ENCODE measurements at places on chromosomes 11 and 22. TPM values are rescaled to one million over a fixed set of nuclear protein-coding genes. Genes with fewer than 3 reads are reported as not detected.
A peak's percentile ranks its signal among the peaks of the same experiment; 100 is the strongest.

DNA sequence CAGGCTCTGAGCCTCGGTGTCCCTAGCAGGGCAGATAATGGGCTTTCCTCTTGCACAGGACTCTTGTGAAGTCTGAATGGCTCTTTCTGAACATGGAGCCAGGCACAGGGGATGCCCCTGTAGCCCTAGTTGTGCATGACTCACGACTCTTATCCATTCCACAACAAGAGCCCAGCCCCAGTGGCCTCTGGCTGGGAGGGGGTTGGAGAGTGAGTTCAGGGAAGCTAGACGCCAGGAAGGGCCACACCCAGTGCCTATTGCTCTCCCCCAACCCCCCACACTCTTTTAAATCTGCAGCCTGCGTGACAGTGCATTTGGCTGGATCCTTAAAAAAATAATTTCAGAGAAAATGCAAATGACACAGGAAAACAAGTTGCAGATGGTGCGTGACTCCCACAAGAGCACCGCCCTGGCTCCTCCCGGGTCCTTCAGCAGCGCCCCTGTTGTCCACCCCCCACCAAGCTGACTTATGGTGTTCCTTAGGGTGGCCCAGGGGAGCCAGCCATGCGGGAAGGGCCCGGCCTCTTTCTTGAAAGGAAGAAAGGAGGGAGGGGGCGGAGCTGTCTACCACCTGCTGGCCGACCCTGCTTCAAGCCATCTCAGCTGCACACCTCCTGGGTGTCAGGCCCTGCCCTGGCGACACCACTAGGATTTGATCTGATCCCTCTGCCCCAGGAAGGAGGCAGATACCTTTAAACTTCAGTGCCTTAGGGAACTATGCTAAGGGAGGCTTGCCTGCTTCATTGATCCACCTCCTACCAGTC, 74.7 kb downstream of the MN1 start:
- H3K36me3 ChIP-seq, result no peaks in the 10 kb centered on the region
- H3K4me3 ChIP-seq, result no peak overlapping the region
- peak overlapping the region; percentile 53 for H3K27ac ChIP-seq
- peaks cover 30% of the 10 kb centered on the region for H3K4me1 ChIP-seq
- no peaks in the 10 kb centered on the region for H3K27me3 ChIP-seq
- DNase-seq, result no peak

DNA sequence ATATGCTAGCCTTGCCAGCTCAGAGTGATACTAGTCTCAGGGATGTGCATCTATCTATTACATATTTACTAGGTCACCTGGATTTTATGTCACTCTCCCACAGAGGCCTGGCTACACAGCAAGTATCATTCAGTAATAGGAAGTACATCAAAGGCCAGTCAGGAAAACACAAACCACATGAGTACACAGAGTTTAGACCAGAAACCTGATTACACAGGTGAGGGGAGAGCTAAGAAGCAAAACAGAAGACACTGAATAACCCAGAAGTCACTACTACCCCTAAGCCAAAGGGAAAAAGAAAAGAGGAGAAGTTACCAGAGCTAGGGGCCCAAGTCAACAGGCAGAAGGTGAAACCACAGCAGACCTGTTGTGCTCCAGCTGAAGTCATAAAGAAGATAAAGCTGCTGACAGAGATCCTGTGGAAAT, 13.3 kb downstream of the LPXN start:
- H3K36me3 ChIP-seq, result no peaks in the 10 kb centered on the region
- H3K4me1 ChIP-seq, result no peaks in the 10 kb centered on the region
- H3K4me3 ChIP-seq, result no peak overlapping the region
- no peak overlapping the region for H3K27ac ChIP-seq
- no peak for DNase-seq

- no peaks in the 10 kb centered on the region for H3K36me3 ChIP-seq
- no peak for DNase-seq
- H3K4me3 ChIP-seq, result no peak overlapping the region
- H3K4me1 ChIP-seq, result peaks cover 11% of the 10 kb centered on the region
Measured at GRCh38 chr11:16977136-16977993, 36.8 kb downstream of the PLEKHA7 start.

Gene PCNX3
- total RNA-seq, result 24.8 TPM

DNA sequence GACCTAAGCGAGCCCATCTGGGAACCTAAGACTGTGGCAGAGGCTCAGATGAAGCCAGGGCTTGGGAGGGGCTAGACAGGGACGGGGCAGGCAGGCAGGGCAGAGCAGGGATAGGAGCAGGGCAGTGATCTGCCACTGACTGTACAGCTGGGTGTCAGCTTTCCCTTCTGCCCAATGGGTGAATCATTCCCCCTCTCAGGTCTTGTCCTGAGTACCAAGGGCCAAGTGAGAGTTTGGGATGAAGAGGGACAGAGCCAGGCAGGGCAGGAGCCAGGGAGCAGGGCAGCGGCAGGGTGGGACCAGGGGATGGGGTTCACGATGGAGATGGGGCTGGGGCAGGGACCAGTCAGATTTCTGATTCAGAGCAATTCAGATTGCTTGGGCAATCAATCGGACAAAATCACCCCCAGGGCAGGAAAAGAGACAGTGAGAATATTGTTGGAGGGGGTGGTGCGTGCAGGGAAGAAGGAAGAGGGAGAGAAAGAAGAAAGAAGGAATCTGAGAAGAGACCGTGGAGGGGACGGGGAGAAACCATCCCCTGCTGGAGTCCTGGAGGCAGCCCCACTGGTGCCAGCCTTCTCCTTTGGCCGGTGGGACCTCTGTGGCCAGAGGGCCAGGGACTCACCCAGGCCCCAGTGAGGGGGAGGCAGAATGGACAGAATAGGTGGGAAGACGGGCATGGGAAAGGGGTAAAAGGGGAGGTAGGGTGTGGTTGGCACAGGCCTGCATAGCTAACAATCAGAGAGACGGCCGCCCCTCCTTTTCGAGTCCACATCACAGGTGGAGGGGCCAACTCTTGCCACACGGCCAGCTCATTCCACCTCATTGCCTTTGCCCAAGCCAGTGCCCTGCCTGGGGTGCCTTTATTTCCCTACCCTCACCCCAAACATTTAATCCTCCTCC, 47.2 kb downstream of the CYTH4 start:
- H3K27ac ChIP-seq, result no peak overlapping the region
- no peaks in the 10 kb centered on the region for H3K36me3 ChIP-seq
- peaks cover 4% of the 10 kb centered on the region for H3K27me3 ChIP-seq
- H3K4me3 ChIP-seq, result no peak overlapping the region

DNA sequence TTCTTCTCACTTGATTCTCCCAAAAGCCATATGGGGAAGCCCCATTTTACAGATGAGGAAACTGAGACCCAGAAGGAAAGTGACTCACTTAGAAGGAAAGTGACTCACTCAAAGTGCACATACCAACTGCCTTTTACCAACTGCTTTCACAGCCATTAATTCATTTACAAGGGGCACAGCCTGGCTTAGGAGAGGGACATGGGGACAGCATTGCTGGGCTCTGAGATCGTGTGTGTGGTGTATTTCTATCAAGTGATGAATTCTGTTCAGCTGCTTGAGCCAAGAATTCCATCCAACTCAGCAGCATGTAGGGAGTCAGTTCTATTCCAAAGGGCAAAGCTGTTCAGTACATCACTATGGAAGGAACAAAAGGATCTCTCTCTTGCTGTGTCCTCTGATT, 23.5 kb upstream of the PAK1 start:
- H3K27me3 ChIP-seq, result no peaks in the 10 kb centered on the region
- H3K4me1 ChIP-seq, result peaks cover 2% of the 10 kb centered on the region
- no peak overlapping the region for H3K27ac ChIP-seq

DNA sequence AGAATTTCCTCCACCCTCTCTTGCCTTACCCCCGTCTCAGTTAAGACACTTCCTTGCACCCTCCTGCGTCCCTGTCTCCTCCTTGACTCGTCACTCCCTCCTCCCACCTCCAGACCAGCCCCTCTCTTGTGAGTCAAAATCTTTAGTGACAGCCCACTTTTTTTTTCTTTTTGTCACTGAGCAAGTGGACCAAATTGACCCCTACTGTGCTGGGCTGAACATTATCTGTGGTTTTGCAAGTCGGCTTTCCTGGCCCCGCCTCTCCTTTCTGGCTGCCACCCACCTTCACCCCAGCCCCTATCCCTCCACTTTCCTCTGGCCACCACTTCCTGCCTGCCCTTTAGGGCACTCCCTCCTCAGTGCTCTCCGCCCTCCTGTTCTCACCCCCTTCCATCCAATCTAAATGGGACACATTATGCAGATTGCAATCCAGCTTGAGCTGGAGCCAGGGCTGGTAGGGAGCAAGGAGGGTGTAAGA, at the start of gene APLNR:
Gene APLNR (minus strand): TSS at position 47 of the 478 bp plus-strand sequence. CDS start 246 bp downstream, outside the sequence.
- H3K27me3 ChIP-seq, result no peaks in the 10 kb centered on the region
- H3K4me1 ChIP-seq, result no peaks in the 10 kb centered on the region
- no peaks in the 10 kb centered on the region for H3K36me3 ChIP-seq
- H3K4me3 ChIP-seq, result no peak within 1 kb of the TSS
- H3K27ac ChIP-seq, result no peak within 1 kb of the TSS
- peak; percentile 70 for DNase-seq

Gene GRAP2
- 12.3 TPM for total RNA-seq

Gene ANO5
- 1.2 TPM for total RNA-seq

Gene ISX
- total RNA-seq, result not detected

Gene GAL
- 15.7 TPM for total RNA-seq

- no peak overlapping the region for H3K27ac ChIP-seq
- no peak for DNase-seq
- no peaks in the 10 kb centered on the region for H3K36me3 ChIP-seq
- H3K4me3 ChIP-seq, result no peak overlapping the region
- H3K4me1 ChIP-seq, result no peaks in the 10 kb centered on the region
- no peaks in the 10 kb centered on the region for H3K27me3 ChIP-seq
Measured at GRCh38 chr22:43409800-43410199, 2.0 kb upstream of the MPPED1 start.
